ENCODE measurements at places on chromosomes 4 and X.

DNA sequence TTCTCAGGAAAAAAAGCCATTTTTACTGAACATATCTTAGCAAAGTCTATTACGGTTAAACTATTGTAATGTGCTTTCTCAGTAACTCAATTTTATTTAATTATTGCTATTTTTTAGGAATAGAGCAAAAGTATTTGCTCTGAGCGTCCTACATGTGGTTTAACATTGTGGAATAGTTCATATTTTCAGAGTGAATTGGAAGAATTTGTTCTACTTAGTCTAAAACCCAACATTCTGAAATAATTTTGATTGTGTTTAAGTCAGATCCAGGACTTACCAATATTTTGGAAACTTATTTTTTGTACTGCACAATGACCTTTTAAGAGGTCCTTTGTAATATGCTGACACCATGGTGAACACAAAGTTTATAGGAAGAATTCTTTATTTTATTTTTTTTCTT, 27.2 kb downstream of the CXCL1 start:
- no peak for DNase-seq

GRCh38 chr4:155828628-155829027, 37.4 kb downstream of the ASIC5 start:
- no peak for DNase-seq

DNA sequence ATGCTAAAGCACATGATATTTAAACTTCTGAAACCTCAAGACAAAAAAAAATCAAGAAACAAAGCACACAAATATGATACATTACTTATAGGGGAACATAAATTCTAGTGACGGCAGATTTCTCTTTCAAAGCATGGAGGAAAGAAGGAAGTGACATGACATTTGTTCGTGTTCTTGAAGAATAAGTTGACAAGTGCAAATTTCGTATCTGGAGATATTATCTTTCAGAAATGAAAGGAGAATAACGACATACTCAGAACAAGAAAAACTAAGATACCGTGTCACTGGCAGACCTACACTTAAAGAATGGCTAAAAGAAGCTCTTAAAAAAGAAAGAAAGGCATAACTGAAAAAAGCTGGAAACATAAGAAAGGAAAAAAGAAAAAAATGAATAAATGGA, 16.6 kb downstream of the CENPVL2 start:
- no peak for DNase-seq

- no peak for DNase-seq
These were observed 186.9 kb downstream of the NR3C2 start for GRCh38 chr4:148255344-148255720.

DNA sequence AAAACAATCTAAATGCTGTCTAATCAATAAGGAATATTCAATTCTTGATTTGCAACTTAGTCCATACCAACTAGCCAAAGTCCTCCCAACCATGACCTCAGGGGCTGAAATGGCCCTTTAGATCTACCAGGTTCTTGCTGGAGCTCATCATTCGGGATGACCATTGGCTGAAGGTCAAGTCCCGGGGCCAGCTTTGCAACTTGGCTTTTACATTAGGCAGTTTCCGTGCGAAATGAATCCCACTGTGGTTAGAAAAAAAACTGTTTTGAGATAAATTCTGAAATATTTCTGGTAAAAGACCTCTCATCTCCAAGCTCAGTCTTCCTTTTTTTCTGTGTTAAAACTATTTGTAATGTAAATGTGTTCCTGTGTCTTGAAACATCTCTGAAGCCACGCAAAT, 178.6 kb downstream of the TENM3 start:
- DNase-seq: no peak

GRCh38 chr4:13529128-13529919, 15.0 kb downstream of the NKX3-2 start:
- DNase-seq: no peak

- no peak for DNase-seq
These were observed 538.2 kb downstream of the DMD start for GRCh38 chrX:32673193-32673592.

DNA sequence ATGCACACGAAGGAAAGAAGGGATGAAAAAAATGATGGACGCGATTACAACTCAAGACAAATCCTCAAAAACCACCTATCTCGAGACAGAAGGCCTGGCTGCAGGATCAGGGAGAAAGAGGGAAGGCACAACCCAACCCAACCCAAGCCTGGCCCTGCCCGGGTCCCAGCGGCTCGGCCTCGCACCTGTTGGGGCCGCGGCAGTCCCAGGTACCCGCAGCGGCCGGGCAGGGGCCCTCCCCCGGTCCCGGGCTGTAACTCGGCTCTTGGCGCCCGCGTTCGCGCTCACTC, 464 bp downstream of the RASGEF1B start:
- no peak for DNase-seq

GRCh38 chr4:53043891-53044650, 182.0 kb downstream of the RASL11B start:
- no peak for DNase-seq

- no peak for DNase-seq
These were observed 8.3 kb upstream of the CCNI start for GRCh38 chr4:77084019-77084639.

DNA sequence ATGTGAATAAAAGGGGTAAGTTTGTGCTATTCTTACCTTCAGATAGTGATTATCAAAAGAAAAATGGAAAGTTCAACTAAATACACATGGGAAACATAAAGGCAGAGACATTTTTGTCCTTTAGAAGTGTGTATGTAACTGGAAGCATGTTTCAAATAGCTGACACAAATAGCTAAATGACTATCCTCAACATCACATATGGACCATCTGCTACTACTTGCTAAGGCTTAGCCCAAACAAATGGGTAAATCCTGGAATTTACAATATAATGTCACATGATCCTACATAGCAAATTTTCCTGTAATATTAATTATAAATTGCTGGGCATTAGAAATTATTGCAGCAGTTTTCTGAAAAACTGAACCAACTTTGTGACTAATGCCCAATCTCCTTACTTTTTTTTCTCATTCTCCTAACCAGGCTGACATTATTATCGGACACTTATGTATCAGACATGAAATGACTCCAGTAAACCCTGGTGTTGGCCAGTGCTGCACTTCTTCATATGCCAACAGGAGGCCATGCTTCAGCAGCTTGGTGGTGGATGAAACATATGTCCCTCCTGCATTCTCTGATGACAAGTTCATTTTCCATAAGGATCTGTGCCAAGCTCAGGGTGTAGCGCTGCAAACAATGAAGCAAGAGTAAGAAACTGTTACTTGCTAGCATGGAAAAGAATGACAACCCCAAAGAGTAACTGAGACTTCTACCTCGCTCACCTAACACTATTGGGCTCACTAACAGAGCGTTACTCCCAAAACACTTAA, 16.1 kb downstream of the AFP start:
- DNase-seq: no peak

DNA sequence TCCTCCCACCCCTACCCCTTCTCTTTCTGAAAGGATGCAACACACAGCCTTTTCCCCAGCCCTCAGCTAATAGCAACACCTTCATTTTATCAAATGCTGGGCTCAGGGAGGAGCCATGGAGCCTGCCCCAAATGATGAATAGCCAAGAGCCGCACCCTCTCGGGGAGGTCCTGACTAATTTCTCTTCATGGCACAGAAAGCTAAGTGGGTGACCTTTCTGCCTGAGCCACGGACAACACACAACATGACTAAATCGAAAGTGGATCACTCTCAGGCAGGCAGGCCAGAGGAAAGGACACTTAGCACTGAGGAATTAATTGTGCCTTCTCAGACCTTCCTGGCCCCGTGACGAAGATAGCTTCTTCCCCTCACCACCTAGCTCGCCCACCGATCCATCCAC, 165.1 kb upstream of the RAI2 start:
- no peak for DNase-seq

GRCh38 chr4:15507679-15508078, 38.0 kb downstream of the CC2D2A start:
- DNase-seq: no peak

- DNase-seq: no peak
These were observed 204.1 kb downstream of the IL15 start for GRCh38 chr4:141840299-141840986.

- no peak for DNase-seq
These were observed 137.8 kb upstream of the HS3ST1 start for GRCh38 chr4:11566444-11567022.

GRCh38 chr4:176879380-176880116, 86.8 kb upstream of the VEGFC start:
- no peak for DNase-seq

- no peak for DNase-seq
These were observed 60.4 kb upstream of the BCOR start for GRCh38 chrX:40158036-40158706.

DNA sequence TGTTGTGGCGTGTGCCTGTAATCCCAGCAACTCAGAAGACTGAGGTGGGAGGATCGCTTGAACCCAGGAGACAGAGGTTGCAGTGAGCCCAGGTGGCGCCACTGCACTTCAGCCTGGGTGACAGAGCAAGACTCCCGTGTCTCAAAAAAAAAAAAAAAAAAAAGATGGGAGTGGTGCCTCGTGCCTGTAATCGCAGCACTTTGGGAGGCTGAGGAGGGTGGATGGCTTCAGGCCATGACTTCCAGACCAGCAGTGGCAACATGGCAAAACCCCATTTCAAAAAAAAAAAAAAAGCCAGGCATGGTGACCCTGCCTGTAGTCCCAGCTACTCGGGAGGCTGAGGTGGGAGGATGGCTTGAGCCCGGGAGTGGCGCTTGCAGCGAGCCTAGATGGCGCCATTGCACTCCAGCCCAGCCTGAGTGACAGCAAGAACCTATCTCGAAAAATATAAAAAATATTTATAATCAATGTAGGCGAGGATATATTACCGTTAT, 27.0 kb downstream of the EIF2S3 start:
- DNase-seq: peak; percentile 5

- DNase-seq: no peak
These were observed 63.7 kb upstream of the RPL34 start for GRCh38 chr4:108556588-108557200.

GRCh38 chrX:74523870-74524735, 90.3 kb downstream of the RLIM start:
- no peak for DNase-seq

DNA sequence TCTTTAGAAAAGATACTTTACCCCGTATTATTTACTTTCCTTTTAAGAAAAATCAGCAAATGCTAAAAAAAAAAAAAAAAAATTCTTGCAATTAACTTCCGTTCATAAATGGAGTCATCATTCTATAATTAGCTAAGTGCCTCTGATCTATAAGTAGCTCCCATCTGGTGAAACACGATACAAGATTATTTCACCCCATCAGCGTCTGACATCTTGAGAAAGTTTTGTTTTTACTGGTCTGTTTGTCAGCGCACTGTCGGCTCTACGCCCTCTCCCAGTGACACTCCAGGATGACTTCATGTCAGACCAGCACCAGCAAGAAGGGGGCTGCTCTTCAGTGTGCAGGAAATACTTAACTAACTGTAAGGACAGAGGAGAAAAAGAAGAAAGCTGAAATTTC, 108.3 kb downstream of the AFAP1 start:
- DNase-seq: no peak

GRCh38 chr4:186021461-186022167, 47.3 kb upstream of the TLR3 start:
- DNase-seq: no peak

DNA sequence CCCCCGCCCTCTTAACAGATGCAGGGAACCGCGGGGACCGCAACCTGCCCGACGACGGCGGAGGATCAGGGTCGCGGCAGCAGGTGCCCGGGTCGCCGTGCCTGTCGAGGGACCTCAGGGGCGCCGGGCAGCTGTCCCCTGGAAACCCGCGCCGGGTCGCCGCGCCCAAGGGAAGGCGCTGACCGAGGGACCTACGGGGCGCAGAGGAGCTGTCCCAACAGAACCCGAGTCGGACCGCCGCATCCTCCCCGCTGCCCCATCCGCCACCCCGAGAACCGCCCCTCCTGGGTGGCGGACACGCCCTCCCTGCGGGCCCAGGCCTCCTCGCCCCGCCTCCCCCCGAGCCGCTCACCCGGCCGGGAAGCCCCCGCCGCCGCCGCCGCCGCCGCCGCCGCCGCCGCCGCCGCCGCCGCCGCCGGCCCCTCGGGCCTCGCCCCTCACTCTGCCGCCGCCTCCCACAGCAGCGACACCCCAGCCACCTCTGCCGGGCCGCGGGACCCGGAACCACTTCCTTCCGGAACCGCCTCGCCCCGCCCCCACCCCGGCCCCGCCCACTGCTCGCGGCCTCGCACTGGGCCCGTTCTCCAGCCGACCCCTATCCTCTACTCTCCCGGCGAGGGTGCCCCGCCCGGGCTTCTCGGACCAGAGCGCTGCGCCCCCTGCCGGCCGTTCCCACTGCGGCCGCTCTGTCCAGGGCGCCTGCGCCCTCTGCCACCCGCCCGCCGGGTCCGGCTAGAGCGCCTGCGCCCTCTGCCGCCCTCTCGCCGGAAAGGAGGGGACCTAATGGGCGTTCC, at the start of gene BCLAF3:
Gene BCLAF3, minus strand, starts transcription at position 506 of the 794 bp plus-strand sequence. CDS start 20,797 bp downstream, outside the sequence.
- DNase-seq: peak; percentile 49

GRCh38 chr4:80646061-80646460, 310.5 kb downstream of the CFAP299 start:
- no peak for DNase-seq

DNA sequence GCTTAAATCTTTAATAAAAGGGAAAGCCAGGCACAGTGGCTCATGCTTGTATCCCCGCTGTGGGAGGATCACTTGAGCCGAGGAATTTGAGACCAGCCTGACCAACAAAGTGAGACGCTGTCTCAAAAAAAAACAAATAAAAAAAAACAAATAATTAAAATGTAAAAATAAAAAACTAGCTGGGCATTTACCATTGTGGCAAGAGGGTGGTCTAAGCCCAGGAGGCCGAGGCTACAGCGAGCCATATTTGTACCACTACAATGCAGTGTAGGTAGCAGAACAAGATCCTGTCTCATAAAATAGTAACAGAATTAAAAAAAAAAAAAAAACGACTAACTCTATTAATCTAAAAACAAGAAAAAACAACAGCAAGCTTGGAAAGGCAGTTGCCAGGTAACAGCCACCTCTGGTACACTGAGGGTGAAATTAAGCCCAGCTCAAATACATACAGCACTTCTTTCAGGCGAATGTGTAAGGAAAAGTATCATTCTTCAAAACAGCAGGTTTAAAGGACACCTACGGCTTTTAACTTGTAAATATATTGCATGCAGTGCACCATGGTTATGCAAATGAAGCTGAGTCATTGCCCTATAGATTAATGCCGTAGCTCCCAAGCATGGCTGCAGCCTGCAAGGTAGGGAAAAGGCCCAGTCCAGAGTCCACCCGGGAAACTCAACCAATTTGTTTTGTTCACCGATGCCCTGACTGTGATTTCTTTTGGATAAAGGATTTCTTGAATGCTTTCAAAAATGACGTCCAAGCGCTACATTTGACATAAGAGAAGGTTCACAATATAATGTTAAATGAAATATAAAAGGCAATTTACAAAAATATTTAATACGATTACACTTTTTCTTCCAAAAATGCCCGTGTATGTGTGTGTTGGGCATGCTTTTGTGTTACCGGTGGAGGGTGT, 14.5 kb upstream of the TXLNG start:
- DNase-seq: no peak

- DNase-seq: no peak
These were observed 75.6 kb upstream of the BOD1L1 start for GRCh38 chr4:13703096-13703495.

GRCh38 chr4:70722199-70722791, 531 bp downstream of the RUFY3 start:
- DNase-seq: no peak

- no peak for DNase-seq
These were observed 40.4 kb downstream of the BCOR start for GRCh38 chrX:40057405-40057804.

Measured in HS-27A (cell line).